Hypothalamus (tissue), 51 donors: ENCODE measurements at places on chromosomes 11 and 22.

DNA sequence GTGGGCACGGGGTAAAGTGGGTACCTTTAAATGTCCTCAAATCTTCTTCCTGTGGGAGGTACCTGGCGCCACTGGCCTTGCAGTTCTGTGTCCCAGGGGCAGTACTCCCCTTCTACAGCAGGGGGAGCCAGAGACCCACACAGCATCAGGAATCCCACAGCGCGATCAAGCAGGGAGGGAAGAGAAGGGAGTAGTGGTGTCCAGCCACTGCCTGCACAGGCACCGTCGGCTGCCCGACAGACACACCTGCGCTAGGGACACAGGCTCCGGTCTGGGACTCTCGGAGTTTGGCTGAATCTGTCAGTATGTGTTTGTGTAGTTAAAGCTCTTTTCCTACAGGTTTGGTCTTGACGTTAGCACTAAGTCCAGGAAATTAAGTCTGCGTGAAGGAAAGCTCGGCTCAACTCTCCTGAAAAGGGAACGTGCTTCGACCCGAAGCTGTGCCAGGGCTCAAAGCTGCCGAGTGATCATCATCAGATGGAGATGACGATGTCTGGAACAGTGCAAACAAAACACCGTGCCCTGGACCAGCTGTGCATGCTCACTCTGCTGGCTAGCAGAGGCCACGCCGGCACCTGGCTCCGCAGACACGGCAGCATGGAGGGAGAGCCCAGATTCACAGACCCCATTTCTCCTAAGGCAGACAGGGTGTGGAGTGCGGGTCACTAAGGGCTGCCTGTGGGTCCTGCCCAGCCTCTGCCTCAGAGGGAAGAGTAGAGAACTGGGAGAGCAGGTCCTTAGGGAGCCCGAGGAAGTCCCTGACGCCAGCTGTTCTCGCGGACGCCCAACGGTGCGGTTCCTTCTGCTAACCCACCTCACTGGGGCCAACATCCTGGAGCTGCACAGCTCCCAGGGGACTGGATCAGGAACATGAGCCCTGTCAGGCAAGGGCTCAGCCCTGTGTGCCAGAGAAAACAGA lies 56.0 kb upstream of the BID start:
- peak; percentile 71 for DNase-seq

- DNase-seq = no peak
Measured at GRCh38 chr11:38530226-38530625, 1932.2 kb upstream of the RAG2 start.

GRCh38 chr11:6925636-6926207 lies 504 bp upstream of the ZNF215 start:
- DNase-seq = no peak

- DNase-seq = no peak
Measured at GRCh38 chr11:76790251-76790650, 7.1 kb downstream of the TSKU start.

DNA sequence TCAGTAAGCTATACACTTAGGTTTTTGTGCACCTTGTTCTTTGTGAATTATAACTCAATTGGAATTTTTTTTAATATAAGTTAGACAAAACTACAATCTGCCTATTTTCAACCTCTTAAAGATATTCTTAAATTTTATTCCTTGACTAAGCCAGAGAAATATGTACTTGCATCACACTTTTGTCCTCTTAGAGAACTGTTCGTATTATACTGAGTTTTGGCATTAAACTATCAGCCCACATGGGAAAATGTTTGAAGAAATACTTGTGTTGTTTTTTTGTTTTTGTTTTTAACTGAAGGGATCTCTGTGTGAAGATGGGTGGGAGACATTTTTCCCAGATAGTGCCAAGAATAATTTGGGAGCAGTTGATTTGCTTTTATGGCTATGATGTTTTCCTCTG lies 25.3 kb downstream of the CEP295 start:
- no peak for DNase-seq

- DNase-seq = no peak
Measured at GRCh38 chr11:13314676-13315394, 37.2 kb downstream of the BMAL1 start.

- no peak for DNase-seq
Measured at GRCh38 chr11:4851033-4851432, 2.0 kb upstream of the OR51S1 start.
